Non-pigmented ciliary epithelial cell (primary cell): ENCODE measurements at places on chromosomes 6 and 20.

DNA sequence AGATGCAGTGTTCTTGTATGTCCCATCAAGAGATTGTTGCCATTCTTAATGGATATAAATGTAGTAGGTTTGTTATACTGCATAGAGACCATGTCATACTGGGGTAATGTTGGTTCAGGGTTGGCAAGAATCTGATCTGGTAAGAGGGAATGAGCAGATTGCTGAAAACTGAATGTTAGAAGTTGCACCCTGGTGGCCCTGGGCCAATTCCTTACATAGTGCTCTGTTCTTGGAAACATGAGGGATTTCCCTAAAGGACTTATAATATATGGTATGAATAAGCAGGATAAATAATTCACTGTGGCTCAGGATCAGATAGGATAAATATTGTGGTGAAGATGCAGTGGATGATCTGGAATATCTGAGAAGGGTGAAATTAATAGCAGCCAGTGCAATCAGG is 70.2 kb downstream of the ANKS1A start:
- no peak for DNase-seq

GRCh38 chr6:102520966-102521365 is 1127.5 kb downstream of the GRIK2 start:
- DNase-seq: no peak

GRCh38 chr20:43949741-43950618 is 35.3 kb downstream of the TOX2 start:
- no peak for DNase-seq

DNA sequence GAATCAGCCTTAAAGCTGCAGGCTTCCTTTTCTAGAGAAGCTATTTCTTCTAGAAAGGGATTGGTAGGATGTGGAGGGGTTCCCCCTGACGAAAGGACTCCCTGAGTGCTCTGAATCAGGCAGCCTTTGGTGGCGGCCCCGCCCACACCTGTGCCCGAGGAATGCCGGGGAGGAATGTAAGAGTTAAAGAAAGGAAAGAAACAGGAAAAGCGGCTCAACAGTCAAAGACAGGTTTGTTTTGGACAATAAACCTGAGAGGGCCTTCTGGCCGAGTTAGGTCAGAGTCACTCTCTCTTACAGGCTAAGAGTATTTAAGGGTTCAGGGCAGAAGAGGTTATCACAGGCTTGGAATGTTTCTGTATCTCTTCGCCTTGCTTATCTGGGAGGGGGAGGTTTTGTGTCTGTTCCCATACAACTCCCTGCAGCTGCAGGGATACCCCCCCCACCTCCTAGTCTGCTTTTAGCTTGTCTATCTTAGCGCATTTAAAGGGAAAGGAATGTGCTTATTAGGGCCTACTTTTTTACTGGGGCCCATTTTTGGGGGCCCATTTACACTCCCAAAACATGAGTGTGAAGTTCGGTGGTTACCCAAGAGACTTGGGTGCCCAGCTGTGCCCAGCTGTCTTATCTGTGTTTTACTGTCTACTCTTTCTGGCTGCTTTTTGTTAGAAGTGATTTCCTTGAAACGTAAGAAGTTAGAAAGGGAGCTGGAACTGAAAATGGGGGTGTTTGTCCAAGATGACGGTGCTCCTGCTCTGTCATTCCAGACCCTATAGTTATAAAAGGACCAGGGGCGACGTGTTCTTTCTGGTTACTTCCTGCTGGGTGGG is 32.8 kb downstream of the DYNLT1 start:
- no peak for DNase-seq

GRCh38 chr6:136036601-136037000 is 185.1 kb downstream of the PDE7B start:
- DNase-seq: no peak

- DNase-seq: no peak
Measured at GRCh38 chr20:45181639-45182038, 6.9 kb downstream of the PI3 start.

- DNase-seq: no peak
Measured at GRCh38 chr20:40958598-40958997, 70.0 kb upstream of the TOP1 start.

DNA sequence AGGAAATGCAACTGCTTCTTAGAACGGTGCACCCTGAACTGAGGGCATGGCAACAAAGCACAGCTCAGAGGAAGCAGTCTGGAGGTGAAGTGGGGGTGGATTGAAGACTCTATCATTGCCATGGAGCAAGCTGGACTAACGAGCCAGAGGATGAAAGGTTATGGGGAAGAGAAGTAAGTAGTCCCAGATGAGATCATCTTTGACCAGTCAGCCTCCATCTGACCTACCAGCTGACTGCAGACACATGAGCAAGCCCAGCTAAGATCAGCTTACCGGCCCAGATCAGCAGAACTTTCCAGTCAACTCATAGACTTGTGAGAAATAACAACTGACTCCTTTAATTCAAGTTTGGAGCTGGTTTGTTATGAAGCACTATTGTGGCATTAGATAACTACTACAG is 9.1 kb upstream of the JAG1 start:
- DNase-seq: no peak

DNA sequence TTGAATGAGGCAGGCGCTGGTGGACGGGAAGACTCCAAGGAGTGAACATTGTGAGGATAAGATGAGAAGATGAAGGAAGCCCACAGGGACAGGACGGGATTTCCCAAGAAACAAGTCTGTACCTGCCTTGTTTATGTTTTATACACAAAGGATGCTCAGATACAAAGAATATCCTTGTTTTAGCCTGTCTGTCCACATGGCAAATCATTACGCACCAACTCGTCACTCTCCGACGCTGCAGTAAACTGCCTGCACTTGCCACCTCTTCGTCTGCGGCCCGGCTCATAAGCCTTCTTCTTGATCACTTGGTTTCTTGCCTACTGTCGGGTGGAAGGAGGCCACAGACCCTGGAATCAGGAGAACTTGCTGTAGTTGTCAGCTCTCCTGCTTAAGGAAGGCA is 85.4 kb downstream of the CD83 start:
- DNase-seq: no peak

DNA sequence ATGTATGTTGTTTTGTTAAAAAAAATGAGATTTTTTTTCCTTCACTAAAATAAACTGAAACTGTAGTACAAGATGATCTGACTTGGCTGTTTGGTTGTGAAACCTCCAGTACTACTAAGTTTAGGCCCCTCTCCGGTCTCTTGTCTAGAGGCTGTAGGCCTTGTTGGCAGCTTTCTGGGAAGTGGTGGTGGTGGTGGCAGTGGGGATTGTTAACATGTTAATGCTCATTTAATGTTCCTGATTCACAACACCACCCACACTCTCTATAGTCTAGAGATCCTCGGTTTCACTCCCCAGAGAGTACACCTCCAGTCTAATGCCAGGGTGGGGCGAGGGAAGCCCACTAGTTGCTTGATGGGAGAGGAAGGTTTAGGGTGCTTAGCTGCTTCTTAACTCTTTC is 24.1 kb downstream of the STK4 start:
- DNase-seq: no peak

DNA sequence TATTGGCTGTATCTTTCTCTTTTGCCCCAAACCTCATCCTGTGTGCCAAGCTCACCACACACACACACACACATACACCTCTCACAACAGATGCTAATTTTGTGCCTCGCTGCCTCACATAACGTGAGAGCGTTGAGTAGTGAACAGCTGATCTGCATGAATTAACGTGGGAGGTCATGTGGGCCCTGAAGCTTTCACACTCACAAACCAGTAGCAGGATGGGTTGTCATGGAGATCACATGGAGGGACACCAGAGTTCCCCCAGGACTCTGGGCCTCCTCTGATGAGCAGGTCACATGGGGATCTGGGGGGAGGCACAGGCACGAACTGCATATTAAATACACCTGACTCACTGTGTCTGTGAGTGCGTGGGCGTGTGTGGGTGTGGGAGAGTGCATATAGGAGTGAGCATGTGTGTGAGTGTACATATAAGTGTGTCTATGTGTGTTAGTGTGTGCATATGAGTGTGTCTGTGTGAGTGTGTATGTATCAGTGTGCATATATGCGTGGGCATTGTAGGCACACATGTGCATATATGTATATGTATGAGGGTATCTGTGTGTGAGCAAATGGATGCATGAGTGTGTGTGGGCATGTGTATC is 62.7 kb upstream of the SULF2 start:
- DNase-seq: no peak

DNA sequence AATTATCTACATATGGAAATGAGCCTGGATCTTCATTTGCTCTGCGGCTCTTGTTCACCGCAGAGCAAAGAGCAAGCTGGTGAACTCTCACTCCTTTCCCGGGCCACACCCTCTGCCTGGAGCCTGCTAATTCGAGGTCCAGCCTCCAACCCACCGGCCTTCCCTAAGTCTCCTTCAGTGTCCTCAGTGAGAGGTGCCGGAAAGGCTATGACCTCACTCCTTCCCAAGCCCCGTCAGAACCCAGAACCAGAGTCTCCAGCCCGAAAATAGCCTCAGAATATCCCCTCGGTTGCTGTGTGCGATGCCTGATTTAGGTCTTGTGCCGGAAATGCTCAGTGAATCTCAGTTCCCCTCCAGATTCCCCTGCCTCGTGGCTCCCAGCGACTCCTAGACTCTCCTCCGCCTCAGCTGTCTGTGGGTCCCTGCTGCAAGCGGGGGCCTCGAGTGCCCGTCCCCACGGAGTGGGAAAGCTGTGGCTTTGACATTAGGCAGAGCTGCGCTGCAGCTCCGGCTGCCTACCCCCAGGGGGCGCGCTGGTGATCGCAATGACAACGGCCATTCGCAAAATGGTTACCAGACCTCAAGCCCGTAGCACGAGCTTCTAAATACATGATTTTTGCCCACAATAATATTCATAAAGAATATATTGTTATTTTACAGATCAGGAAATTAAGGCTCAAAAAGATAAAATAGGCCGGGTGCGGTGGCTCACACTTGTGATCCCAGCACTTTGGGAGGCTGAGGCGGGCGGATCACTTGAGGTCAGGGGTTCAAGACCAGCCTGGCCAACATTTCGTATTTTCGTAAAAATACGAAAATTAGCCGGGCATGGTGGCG is 4.1 kb upstream of the BNIP5 start:
- no peak for DNase-seq

DNA sequence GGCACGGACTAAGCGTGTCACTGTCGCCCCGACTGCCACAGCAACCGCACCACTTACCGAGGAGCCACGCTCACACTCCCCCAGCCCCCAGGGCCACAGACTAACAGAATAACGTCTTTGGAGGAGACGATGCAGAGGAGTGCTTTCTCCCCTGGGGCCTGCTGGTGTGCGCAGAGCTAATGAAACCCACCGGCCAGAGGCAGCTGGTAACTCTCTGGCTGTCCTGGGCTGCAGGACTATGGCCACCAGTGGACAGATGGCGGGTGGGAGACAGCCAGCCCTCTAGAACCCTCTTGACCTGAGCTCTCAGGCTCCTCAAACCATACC is 228.0 kb downstream of the DLL1 start:
- DNase-seq: no peak

GRCh38 chr6:17580518-17581048 is 19.5 kb upstream of the FAM8A1 start:
- DNase-seq: no peak

DNA sequence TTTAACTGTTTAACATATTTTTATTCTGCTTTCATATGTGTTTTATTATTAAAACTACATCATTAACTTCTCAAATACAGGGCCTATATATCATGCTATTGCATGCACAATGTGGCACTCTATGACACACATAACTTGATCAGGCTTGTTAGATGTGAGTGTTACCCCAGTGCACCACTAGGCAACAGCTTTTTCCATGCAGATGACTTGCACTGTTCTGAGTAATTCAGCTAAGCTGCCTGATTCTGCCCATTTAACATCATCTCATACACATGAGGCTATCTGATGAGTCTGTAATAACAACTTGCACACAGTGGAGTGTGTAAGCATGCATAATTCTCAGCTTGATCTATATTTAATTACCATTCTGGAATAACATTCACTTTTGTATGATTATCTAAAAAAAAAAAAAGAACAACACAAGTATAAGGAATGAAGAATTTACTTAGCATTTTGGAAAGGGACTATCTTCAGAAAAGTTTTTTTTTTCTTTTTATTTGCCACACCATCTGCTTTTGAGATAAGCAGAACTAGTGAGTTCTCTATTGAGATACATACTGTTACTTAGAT is 83.1 kb downstream of the GRM1 start:
- no peak for DNase-seq

DNA sequence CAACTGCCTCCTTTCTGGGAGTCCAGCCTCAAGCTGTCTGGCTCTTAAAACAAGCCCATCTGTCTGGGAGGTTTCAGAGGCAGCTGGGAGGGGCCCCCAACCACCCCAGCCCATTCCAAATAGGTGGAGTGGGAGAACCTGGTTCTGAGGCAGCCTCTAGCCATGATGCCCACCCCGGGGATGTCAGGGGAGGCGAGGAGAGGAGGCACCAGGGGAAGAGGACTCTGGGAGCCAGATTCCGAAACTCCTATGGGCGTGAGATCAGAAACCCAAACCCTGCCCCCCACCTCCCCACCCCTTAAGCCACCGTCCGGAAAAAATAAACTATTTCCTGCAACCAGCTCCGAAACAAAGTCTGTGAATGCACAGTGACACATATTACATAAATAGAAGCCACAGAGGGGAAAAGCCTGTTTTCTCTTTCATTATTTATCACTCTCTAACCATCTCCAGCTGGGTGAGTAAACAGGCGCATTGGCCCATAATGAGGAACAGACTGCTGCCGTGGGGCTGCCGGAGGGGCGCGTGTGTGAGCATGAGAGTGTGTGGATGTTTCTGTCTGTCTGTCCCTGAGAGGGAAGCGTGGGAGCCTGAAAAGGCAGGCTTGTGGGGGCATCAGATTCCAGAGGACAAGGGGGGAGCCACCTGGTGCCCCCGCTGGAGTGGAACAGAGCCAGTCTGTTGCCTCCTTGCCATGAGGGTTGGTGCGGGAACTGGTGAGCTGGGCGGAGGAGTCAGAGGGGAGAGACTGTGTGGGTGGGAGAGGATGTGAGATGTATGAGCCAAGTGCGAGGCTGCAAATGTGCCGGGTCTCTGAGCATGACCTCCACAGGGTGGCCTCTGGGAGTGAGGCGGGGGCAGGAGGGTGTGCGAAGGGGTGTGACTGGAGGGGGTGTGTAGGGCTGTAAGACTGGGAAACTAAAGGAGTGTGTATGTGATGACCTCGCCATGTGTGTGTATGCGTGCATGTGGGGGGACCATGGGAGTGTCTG is 14.3 kb upstream of the FOXP4 start:
- DNase-seq: peak; percentile 27

DNA sequence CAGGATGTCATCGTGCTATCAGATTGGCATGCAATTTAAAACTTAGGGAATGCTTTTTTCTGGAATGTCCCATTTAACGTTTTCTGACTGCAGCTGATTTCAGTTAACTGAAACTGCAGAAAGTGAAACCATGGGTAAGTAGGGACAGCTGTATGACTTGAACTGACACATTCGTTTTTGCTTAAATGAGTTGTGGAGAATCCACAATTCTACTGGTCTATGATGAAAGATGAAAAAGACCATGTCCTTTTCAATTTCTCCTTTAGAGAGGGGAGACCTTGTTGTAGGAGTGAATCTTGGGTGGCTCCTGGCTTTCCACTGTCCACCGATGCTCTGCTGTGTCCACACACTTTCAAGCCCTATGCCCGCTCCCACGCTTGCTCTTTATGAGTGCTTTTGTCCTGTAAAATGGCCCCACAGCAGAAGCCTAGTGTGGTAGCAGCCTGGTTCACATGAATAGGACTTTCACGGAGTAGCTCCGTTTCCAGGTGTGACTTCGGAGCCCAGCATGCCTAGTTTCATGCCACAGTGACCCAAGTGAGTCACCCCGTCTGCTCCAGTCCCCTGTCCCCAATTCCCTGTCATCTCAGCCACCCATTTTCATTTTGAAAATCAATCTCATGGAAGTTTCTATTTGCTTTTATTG is 21.9 kb downstream of the DYNLT1 start:
- no peak for DNase-seq

GRCh38 chr6:38427492-38428210 is 212.1 kb downstream of the BTBD9 start:
- no peak for DNase-seq
